Left lung (tissue), 14 donors: ENCODE measurements at places on chromosomes 16 and 17.

DNA sequence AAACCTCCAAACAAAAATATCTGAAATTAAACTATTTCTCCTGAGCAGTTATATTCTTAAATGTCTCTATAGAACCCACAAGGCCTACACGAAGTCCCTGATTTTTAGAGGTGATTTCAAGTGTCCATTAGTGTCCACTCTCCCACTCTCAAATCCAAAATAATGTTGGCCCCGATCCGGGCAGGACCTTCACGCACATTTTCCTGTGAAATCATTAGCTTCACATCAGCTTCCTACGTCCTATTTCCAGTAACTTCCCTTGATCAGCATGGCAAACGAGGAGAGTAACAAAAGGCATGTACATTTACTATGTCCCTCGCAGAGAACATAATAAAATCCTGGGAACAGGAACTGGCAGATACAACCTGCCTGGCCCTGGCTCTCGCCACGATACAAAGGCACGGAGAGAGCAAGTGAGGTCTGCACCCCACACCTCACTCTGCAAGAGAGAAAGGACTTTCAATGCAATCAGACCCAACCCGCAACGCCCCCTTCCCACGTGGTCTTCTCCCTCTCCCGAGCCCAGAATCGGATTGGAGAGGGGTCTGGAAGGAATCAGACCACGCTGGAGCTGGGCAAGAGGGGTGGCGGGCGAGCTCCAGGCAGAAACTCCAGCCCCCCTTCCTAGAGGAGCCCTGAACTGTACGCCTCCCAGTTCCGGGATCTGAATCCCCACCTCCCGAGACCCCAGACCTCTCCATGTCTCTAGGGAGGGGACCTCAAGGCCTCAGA, 17.5 kb upstream of the C17orf78 start:
- DNase-seq = peak; percentile 76

- DNase-seq = no peak
Observed at GRCh38 chr16:71648162-71648561, 22.2 kb downstream of the MARVELD3 start.

- no peak for DNase-seq
Observed at GRCh38 chr17:70564006-70564620, 394.8 kb downstream of the KCNJ2 start.

GRCh38 chr16:87661561-87661960, 59.3 kb downstream of the JPH3 start:
- peak; percentile 51 for DNase-seq

GRCh38 chr17:19310151-19310550, 52.4 kb downstream of the B9D1 start:
- DNase-seq = no peak

DNA sequence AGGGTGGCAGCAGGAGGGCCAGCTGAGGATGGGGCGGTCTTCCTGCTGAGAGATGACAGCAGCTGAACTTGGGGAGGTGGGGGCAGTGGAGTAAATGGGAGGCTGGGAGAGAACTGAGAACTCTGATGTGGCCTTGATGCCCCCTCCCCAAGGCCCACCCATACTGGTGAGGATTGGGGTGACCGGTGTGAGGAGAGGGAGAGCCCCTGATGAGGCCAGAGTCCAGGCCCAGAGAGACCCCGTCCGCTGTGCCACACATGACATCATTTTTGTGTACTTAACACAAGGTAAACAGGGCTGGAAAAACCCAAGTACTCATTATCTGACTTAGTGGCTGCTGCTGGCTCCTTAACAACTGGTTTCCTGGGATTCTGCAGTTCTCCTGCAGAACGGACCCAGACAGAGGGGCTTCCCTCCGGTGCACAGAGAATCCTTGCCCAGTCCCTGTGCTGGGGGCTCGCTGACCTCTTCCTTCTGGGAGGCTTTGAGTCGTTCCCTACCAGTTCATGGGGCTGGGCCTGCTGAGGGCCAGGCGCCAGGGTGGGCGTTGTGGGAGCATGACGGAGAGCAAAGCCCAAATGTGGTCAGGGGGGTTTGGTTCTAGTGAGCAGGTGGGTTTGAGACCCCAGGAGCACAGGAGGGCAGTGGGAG, 207.6 kb downstream of the RAB11FIP4 start:
- no peak for DNase-seq

DNA sequence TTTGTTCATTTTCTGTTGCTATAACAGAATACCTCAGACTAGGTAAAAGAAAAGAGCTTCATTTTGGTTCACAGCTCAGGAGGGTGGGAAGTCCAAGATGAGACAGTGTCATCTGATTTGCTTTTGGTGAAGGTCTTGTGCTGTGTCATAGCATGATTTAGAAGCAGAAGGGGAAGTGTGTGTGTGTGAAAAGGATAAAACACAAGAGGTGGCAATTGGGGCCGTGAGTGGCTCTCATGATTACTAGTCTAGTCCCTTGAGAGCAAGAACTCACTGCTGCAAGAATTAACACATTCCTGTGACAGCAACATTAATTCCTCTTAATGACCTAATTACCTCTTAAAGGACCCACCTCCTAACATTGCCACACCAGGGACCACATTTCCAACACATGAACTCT, 8.3 kb downstream of the SLC35G3 start:
- DNase-seq = no peak

DNA sequence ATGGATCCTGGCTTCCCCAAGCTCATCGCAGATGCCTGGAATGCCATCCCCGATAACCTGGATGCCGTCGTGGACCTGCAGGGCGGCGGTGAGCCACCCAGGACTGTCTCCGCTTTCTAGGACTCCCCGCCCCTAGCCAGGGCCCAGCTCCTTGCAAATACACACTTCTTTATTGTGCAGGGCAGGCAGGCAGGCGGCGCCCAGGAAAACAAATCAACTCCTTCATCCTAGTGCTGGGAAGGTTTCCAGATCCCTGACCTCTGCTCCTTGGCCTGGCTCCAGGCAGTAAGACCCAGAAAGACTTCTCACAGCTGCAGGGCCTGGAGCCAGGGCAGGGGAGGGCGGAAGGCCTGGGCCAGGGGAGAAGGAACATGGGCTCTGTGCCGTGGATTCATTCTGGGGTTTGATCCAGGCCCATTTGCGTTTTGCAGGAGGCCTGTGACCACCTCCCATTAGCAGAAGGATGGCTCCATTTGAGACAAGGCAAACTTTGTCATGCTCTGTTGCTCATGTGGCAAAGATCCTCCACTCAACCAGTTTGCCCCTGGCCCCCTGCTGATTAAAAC, 6.0 kb upstream of the LPCAT2 start:
- DNase-seq = peak; percentile 83

GRCh38 chr16:14301169-14302030, 230.3 kb downstream of the MRTFB start:
- DNase-seq = no peak

DNA sequence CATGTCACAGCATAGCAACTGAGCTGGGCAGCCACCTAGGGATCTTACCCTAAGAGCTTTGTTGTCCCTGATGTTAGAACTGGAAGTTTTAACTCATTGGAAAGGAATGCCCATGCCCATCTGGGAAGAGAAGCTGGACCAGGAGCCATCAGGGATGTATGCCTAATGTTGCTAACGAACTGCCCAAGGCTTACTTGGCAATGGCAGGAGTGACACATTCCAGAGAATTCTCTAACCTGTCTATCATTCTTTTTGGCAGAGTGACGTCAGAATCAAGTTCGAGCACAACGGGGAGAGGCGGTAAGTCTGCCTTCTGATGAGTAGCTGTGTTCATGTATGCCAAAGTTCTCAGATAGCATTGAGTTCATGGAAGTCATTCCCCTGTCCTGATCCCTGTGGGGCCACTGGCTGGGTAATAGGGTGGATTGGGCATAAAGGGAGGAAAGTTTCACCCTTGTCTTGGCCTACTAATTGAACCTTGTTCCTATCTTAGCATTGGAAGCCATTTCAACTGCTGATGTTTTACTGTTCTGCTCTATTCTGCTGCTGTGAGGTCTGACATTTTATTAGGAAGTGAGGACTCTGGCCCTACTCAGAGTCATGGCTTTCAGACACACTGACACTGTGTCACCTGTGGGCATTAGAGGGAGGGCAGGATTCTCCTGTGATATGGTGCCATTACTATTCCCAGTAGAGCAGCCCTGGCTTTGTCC, 23.7 kb downstream of the MAP3K3 start:
- no peak for DNase-seq

GRCh38 chr17:77508047-77508715, 367.4 kb downstream of the SEC14L1 start:
- no peak for DNase-seq
